Uterus (tissue), 4 donors: ENCODE measurements at places on chromosomes 1 and 21. TPM values are rescaled to one million over a fixed set of nuclear protein-coding genes. Genes with fewer than 3 reads are reported as not detected.

DNA sequence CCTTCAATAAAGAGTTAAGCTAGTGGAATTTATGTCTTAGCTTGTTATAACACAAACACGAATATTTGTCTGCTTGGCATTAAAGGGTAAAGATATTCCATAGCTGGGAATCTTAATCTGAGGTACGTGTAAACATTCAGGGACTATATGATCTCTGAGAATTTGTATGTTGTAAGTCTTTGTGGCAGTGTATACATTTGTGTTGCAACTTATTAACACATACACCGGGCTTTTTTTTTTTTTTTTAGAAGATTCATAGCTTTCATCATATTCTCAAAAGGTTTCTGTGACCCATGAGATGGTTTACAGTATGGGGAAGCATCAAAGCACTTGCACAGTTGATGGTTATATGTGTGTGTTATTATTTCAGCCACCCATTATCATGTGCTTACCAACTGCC lies 3.0 kb downstream of the GGPS1 start:
- no peak for DNase-seq

DNA sequence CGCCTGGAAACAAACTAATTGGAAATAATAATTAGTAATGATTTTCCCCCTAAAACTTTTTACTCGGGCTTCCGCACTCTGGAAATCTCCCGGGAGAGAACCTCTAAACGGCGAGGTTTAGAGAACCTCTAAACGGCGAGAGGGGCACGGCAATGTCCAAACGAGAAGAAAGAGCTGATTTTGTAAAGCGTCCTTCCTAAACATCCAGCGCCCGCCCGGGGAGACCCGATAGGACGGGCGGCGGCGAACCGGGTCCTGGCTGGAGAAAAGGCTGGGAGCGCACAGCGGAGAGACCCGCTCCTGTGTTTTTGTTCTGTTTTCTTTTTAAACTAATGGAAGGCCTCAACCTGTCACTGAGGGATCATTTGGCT lies 1.6 kb downstream of the PAX7 start:
- DNase-seq: no peak

DNA sequence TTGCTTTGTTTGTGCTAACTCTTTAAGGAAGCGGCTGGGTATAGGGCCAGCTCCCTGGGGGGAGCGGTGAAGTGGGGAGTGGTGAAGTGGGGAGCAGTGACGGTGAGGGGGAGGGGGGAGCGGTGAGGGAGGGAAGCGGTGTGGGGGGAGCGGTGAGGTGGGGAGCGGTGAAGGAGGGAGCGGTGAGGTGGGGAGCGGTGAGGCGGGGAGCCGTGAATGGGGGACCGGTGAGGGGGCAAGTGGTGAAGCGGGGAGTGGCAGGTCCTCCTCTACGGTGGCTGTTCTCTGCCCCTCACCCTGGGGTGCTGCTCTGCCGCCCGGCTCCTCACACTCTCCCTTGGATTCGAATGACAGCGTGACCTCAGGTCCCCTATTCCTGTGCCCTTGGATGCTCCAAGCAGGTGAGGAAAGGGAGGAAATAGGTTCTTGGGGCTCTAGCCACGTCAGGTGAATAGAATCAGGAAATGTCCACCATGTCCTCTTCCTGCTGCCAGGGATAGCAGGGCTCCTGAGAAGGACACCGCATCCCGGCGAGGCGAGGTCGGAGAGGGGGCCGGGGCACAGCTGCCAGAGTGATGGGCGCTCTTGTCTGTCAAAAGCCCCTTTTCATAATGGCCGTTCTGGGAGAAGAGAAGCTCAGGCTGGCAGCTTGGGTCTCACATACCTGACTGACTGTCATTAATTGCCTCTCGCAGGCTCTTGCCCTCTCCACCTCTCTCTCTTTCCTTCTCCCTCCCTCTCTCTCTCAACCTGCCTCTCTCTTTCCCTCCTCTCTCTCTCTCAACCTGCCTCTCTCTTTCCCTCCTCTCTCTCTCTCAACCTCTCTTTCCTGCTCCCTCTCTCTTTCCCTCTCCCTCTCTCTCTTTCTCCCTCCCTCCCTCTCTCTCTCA lies 134.2 kb downstream of the PGBD5 start:
- peak; percentile 4 for DNase-seq

DNA sequence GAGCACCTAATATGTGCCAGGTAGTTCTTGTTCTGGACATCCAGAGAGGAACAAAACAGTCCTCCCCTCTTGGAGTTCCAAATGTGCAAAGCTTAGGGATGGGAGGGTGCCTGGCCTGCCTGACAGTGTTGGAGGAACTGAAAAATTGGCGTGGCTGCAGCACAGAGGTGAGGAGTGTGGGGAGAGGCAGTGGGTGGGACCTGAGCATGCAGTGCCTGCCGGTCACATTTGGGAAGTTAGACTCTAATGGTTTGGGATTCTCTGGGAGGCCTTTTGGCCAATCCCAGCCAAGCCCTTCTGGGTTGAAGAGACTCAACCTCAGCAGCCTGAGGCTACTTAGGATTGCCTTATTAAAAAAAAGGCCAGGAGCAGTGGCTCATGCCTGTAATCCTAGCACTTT lies 2.3 kb upstream of the TCEA3 start:
- DNase-seq: no peak

DNA sequence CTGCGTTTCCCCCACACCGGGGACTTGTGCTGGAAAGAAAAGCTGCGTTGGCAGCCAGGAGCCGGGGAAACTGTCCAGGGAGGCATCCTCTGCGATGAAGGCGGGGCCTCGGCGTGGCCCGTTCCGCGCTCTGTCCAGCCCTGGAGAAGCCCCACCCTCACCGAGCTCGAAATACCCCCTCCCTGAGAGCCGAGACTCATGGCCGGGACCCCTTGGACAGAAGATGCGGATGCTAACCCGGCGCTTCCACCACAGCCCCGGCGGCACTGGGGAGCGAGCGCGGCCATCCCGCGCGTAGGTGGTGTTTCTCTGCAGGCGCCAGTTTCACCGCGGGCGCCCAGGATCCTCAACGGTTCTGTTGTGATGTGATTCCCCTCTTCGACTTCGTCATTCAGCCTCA lies 31.6 kb downstream of the PDE9A start:
- no peak for DNase-seq

DNA sequence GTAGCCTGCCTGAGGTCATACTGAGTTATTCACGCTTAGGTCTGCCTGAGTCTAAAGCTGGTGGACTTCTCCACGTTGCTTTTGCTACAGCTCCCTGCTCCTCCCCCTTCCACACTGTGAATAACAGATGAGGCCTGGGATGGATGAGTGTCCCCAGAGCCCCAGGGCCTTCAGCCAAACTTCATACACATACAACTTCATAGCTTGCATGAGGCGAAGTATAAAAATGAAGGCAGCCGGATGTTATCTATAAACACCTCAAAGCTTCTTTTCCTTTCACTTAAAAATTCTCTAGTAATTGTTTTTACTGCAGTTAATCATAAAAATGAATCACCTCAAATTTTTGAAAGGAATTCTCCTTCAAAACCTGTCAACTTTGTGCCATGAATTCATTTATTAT lies 70.2 kb downstream of the DAB1 start:
- DNase-seq: no peak

- DNase-seq: no peak
These were observed 19.2 kb downstream of the NFASC start for GRCh38 chr1:204889681-204890383.

GRCh38 chr1:100565533-100565932 lies 27.6 kb downstream of the GPR88 start:
- DNase-seq: no peak

DNA sequence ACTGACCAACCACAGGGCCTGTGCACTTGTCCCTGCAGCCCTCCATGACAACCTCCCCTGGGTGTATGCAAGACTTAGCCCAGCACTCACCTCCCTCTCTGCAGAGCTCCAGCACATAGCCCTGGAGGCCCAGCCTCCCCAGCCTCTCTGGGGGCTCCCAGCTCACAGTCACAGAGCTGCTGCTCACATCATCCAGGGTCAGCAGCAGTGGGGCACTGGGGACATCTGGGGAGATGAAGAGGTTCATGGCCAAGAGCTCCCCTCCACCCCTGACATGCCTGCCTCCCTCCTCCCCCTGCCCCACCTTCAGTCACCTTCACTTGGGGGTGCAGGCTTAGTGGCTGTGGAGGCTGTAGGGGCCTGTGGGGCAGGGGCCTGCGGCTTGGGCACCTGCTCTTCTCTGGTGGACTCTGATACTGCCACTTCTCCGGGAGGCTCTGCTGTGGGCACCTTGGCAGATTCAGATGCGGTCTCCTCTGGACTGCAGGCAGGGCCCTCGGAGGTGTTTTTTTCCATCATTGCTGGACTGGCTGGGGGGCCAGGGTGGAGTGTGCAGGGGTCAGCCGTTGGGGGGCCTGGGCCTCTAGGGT lies at the start of gene MYBPH:
Gene MYBPH (minus strand): TSS at position 590 of the 590 bp plus-strand sequence. CDS start 71 bp downstream, at position 519.
- DNase-seq: no peak

The ISG20L2 gene
- 12.0 TPM for total RNA-seq

The FMO5 gene
- 3.8 TPM for total RNA-seq

The HIVEP3 gene
- 3.5 TPM for total RNA-seq

The AADACL3 gene
- total RNA-seq: not detected

The THEM5 gene
- total RNA-seq: not detected

The NEGR1 gene
- total RNA-seq: 30.1 TPM

The ARHGEF19 gene
- 26.8 TPM for total RNA-seq

The HSF2BP gene
- total RNA-seq: 5.7 TPM
